ENCODE measurements at places on chromosomes 3 and 15.
A peak's percentile ranks its signal among the peaks of the same experiment; 100 is the strongest.

DNA sequence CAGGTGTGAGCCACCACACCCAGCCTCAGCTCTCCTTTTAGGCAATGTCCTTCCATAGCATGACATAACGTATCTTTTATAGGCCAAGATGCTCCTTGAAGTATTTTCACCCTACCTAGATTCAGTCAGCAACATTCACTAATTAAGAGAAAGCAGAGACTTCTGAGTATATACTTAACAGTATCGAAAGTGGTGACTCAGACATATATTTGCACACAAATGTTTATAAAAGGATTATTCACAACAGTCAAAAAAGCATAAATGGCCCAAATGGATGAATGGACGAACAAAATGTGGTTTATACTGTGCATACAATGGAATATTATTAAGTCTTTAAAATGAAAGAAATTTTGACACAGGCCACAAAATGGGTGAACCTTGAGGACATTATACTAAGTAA lies 108.6 kb downstream of the ZNF385D start:
- no peak for DNase-seq

DNA sequence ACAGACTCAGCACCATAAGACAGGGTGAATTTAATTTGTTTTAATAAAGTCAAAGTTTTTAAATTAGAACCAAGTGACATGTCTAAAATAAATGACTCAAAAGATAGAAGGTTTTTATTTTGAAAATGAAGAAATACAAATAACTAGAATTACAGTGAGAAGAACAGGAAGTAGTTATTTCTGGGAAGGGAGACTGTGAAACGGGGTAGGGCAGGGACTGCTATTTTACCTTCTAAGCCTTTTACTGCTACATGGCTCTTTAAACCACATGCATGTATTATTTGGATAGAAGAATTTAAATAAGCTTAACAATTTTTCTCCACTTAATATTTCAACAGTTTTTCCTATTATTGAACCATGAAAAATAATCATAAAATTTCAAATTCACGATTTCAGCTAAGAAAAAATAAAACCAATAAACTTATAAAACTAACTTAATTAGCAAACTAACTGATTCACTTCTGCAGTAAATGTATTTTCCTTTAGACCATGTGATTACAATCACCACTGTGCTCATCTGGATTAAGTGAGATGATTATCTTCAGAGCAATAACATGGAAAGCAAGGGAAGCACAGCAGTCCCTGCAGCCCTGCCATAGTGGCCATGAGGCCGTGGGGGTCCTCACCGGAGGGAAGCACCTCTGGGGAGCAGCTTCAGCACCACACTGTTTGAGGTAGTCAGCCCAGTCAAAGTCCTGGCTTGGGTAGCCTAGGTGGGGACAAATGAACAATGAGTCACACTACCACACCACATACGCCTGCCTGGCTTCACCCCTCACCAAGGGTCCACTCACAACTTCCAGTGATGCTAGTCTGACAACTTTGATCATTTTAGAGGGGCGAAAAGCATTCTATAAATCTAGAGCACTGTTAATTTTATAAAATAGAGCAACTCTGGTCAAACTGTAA lies 28.3 kb upstream of the STIMATE start:
- DNase-seq = no peak

GRCh38 chr15:89912145-89912673 lies 543 bp downstream of the ARPIN start:
- DNase-seq = no peak

DNA sequence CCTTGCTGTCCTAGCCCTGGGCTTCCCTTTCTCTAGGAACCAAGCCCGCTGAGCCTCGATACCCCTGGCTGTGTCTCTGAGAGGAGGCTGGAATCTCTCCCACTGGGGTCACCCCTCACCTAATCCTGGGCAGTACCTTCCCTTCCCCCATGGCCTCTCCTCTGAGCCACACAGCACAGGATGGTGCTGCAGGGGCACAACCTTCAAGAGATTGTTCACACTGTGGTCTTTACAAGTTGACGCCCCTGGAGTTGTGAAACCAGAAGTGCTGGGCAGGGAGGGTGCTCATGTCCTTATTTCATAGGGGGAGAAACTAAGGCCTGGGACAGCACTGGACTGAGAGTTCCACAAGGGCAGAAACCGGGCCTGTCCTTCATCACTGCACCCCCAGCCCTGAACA lies 70.9 kb upstream of the TMEM115 start:
- no peak for DNase-seq

GRCh38 chr3:150450916-150451315 lies 42.8 kb downstream of the TSC22D2 start:
- DNase-seq = no peak

DNA sequence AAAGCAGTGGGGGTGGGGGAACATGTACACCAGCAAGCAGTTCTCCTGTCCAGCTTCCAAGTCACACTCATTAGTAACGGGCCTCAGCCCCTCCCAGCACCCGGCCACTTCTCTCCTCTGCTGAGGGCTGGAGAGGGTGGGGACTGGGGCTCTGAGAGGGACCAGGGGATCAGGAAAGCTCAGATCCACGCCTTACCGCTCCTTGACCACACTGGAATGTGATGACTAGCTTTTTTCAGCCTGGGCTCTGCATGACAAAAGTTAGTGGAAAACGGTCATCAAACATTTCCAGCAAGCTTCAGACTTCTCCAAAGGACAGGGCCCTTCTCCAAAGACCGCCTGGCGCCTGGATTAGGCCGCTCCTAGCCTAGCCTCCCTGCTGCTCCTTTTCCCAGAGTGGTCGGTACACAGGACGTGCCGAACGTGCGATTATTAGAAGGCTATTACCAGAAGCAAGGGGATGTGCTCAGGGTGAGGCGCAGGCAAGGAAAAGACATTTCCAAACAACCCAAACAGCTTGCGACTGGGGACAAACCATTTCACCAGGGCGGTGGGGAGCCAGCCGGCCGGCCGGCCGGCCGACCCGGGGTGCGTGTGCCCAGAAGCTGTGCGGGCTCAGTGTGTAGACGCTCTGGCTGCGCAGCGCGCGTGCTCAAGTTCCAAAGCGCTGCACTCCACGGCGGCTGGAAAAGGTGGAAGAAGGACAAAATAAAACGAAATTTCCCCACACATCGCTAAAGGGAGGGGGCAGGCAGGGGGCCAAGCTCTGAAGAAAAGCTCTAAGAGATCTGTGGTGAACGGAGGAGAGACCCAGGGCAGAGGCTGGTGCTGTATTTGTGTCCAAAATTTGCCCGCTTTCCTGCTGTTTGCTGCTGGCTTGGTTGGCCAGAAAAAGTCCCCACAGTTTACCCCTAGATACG lies 51.0 kb upstream of the SSR3 start:
- DNase-seq = no peak

DNA sequence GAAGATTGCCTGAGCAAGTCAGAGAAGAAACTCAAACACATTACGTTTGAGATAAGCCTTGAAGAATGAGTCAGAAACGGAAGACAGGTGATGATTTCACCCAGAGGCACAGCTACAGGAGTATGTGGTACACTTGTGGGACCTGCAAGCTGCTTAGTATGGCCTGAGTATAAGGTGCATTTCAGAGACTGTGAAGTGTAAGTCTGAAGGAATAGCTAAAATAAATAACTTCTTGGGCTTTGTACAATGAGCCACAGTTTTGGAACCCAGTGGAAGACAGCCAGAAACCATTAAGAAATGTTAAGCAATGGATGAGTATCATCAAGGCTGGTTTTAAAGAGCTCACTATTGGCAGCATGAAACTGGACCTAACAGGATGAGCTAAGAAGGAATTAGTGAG lies 826.2 kb downstream of the ROBO1 start:
- no peak for DNase-seq

GRCh38 chr3:128584412-128585020 lies 66.1 kb downstream of the RPN1 start:
- peak; percentile 82 for DNase-seq

DNA sequence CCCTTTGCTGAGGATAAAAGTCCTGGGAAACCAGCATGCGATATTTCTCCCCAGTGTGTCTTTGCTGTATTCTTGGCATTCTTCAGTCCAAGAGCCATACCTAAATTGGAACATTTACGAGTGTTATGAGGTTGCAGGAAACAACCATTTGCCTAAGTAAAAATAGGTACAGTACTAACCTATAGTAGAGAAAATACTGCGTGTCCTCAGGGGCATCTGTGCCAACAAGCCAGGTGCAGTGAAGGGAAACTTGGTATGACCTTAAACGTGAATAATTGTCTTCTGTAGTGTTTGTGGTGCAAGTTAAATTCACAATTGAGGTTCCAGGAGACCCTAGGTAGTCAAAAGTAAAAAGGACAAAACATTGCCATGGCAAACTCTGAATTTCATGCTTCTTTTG lies 12.2 kb downstream of the IL5RA start:
- no peak for DNase-seq

GRCh38 chr3:139764936-139765335 lies 87.2 kb upstream of the NMNAT3 start:
- DNase-seq = no peak

Measured in NAMALWA (cell line).